EH (cell line): ENCODE measurements at places on chromosomes 5 and 9.

DNA sequence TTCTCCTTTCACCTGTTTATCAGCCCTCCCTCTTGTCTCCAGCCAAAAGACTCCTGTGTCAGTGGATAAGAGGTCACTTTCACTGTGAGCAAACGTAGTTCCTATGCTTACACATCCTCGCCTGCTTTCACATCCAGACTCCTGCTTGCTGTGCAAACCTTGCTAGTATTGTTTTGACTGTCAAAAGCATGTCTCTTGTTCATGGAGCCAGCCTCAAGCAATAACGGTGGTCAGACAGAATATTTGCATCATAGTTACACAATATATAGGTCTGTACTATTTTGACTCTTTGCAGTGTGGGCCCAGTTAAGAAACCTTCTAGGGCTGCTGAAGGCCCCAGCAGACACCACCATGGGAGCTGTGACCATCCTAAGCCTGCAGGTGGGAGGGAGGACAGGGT lies 420.0 kb downstream of the SEMA5A start:
- DNase-seq: no peak

GRCh38 chr5:3590967-3591900 lies 4.4 kb upstream of the IRX1 start:
- DNase-seq: no peak

- no peak for DNase-seq
These were observed 305.0 kb upstream of the TNC start for GRCh38 chr9:115422932-115423440.

- peak; percentile 87 for DNase-seq
These were observed 43.5 kb downstream of the PNPLA7 start for GRCh38 chr9:137506702-137507171.

GRCh38 chr5:149288436-149288835 lies 16.8 kb downstream of the AFAP1L1 start:
- DNase-seq: no peak

GRCh38 chr9:127721391-127721821 lies 5.5 kb downstream of the TTC16 start:
- DNase-seq: no peak

GRCh38 chr5:159978358-159978757 lies 30.6 kb upstream of the TTC1 start:
- no peak for DNase-seq

DNA sequence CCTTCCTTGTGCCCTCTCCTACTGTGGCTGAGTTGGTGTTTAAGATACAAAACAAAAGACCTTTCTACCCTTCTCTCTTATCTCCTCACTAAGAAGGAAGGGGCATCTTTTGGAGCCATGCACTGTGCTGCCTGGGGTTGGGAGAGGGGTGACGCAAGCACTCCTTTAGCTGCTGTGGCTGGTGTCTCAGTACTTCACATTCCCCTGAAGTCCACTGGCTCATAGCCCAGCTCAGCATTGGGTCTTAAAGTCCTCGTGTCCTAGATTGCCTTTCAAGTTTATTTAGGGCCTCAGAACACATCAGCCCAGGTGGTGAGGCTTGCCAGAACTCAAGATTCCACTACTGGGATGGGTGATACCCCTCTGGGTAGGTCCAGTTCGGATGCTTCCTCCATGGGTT lies 325.9 kb upstream of the CYLC2 start:
- no peak for DNase-seq

GRCh38 chr9:105757496-105758251 lies 63.3 kb downstream of the TMEM38B start:
- DNase-seq: no peak

DNA sequence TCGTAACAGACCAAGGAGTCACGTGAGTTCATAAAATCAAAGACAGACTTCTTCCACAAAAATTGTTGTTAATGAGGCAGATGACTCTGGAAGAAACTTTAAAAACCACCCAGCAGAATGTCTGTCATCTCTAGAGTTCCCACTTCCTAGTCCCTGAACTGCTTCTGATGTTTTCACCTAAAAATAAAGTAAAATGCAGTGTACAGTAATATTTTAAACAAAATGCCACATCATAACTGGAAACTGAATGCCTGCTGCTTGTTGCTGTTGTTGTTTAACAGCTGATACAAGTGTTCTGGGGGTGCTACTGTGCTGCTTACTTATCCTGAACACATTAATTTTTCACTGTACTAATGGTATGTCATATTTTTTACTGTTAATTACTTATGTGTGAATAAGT lies 577.2 kb downstream of the MTRR start:
- no peak for DNase-seq

GRCh38 chr9:34929506-34930102 lies 28.5 kb upstream of the PHF24 start:
- peak; percentile 21 for DNase-seq
